ENCODE measurements at places on chromosomes 6 and 20. TPM values are rescaled to one million over a fixed set of nuclear protein-coding genes. Genes with fewer than 3 reads are reported as not detected.

LST1 gene
- total RNA-seq, result not detected

HLA-DRB1 gene
- not detected for total RNA-seq

SLC35F1 gene
- total RNA-seq, result 1.2 TPM

GGTLC1 gene
- total RNA-seq, result not detected

CALHM6 gene
- 0.30 TPM for total RNA-seq

HAO1 gene
- total RNA-seq, result not detected

AKAP12 gene
- 63.4 TPM for total RNA-seq

DNA sequence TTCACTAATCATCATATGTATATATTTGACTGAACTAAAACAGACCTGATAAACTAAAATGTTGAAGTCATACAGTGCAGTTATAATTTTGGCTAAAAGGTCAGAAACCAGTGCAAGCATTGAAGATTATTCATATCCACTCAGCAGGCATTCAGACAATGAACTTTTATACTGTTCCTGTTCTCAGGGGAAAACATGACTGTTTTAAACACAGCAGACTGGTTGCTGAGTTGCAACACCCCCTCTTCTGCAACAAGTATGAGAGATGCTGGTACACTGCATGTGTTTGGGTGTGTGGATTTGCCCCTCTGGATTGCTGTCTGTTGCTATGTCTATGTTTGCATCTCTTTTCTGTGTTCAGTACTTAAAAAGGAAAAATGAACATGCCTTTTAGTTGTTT, 206.8 kb downstream of the EYA4 start:
- no peaks in the 10 kb centered on the region for H3K36me3 ChIP-seq
- H3K4me1 ChIP-seq, result no peaks in the 10 kb centered on the region
- no peak overlapping the region for H3K4me3 ChIP-seq
- DNase-seq, result no peak
- H3K27me3 ChIP-seq, result no peaks in the 10 kb centered on the region
- no peak overlapping the region for H3K27ac ChIP-seq

- H3K27ac ChIP-seq, result no peak overlapping the region
- peak overlapping the region; percentile 48 for H3K4me3 ChIP-seq
- no peaks in the 10 kb centered on the region for H3K36me3 ChIP-seq
- H3K27me3 ChIP-seq, result peaks cover 29% of the 10 kb centered on the region
- DNase-seq, result peak; percentile 35
These were observed 3.1 kb upstream of the ULBP2 start for GRCh38 chr6:149938571-149939355.

DNA sequence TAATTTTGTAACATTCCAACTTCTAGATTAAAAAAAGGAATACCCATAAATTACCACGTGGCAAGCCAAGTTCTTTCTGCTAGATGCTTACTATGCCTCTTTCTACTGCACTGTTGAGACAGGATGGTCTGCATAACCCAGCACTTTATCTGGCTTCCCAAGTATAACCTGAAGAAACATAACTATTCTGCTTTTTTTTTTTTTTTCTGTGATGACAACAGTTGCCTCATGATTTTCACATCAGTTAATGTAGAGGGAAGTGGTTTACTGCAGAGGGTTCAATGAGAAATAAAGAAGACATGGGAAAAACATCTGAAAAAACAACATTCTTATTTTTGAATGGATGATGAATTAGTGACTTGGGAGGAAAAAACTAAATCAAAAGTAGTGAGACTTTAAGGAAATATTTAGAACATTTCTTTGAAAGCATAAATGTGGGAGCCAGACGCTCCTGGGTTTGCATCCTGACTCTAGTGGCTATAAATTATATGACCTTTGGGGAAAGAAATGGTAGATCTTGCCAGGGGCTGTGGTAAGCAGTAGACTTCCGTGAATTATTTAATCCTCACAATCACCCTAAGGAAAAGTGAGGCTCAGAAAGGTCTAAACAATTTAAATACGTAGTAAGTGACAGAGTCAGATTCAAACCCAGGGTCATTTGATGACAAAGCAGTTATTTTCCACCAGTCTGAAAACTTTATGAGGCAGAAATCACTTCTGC, 230.7 kb downstream of the PHACTR1 start:
- H3K4me3 ChIP-seq, result no peak overlapping the region
- no peaks in the 10 kb centered on the region for H3K27me3 ChIP-seq
- no peak for DNase-seq
- no peaks in the 10 kb centered on the region for H3K4me1 ChIP-seq
- no peaks in the 10 kb centered on the region for H3K36me3 ChIP-seq

- no peaks in the 10 kb centered on the region for H3K27me3 ChIP-seq
- no peaks in the 10 kb centered on the region for H3K4me1 ChIP-seq
- no peak for DNase-seq
- no peaks in the 10 kb centered on the region for H3K36me3 ChIP-seq
- H3K27ac ChIP-seq, result no peak overlapping the region
These were observed 31.9 kb downstream of the MYLIP start for GRCh38 chr6:16160794-16161193.

DNA sequence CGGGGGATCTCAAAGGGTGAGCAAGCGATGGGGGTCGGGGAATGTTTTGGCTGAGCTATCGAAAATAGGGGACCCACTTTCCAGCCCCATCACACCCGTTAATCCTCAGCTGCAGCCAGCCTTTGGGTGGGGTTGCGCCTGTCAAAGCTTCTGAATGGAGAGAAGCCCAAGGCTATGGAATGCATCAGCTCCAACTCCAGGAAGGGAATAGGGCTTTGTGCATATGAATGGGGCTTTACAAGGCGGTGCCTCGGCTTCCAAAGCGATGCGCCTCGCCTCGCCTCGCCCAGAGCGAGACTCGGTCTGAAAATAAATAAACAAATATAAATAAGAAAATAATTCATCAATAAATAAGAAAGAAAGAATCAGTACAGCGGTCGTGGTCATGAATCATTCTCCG, 751.4 kb upstream of the DEFB115 start:
- no peak for DNase-seq
- H3K27me3 ChIP-seq, result no peaks in the 10 kb centered on the region
- no peak overlapping the region for H3K4me3 ChIP-seq
- no peaks in the 10 kb centered on the region for H3K36me3 ChIP-seq
- no peaks in the 10 kb centered on the region for H3K4me1 ChIP-seq

DNA sequence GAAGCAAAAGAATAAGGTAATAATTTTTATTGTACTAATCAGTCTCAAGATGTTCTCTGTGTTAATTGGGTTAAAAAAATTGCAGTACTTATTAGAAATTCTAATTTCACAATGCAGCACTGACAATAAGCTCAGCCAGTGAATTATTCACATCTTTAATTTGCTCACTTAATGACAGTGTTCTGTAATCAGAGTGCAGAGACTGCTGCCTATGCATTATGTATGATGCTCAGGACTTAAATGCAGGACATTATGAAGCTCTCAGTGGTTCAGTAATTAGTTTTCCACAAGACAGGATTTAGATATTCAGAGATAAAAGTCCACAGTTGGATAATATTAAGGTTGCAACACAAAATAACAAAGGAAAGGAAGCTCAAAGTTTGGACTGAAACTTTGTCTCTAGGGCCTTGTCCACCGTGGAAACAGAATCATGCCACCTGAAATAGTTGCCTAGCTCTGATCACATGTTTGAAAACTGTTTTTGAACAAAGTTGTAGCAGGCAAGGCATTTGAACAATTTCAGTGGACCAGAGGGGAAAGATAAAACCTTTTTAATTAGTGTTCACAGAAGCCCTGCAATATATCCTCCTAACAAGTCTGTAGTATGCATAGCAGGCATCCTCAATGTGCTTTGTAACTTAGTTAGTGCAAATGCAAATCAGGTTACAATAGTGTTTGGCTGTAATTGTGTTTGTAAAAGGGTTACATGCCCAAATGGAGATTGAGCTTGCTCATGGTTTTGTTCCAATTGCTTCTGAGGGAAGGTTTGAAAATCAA, 23.7 kb upstream of the MMS22L start:
- H3K36me3 ChIP-seq, result no peaks in the 10 kb centered on the region
- H3K27me3 ChIP-seq, result 0 out of 2 replicates have a peak, but pooled peaks cover 4% of the 10 kb centered on the region
- H3K4me3 ChIP-seq, result no peak overlapping the region
- no peaks in the 10 kb centered on the region for H3K4me1 ChIP-seq

DNA sequence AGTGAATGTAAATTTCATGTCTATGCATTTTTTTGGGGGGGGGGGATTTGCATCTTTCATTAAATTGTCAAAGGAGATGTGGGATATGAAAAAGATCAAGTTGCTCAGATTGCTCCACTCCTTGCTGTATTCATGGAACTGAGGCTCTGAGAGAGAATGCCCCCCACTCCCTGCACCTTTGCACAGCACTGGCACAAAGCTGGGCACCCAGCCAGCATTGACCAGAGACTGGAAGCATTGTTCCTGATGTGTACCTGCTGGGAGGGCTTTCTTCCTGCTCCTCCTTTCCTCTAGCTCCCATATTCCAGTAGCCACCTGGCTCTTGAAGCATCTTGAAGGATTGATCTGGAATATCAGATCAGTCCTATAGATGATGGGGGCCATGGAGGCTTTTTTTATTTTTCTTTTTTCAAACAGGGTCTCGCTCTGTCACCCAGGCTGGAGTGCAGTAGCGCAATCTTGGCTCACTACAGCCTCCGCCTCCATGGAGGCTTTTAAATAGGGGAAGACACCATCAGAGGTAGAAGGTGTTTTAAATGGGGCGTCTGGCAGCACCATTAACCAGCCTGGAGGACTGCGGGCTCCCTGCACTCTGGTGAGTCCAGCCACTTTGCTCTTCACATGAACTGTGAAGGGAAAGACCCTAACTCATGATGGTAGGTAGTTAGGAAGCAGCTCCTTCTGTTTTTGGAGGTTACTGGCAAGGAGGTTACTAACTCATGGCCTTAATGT, 10.9 kb downstream of the DUSP15 start:
- H3K36me3 ChIP-seq, result no peaks in the 10 kb centered on the region
- H3K27me3 ChIP-seq, result peaks cover 10% of the 10 kb centered on the region
- H3K4me1 ChIP-seq, result peaks cover 3% of the 10 kb centered on the region
- H3K4me3 ChIP-seq, result no peak overlapping the region
- DNase-seq, result no peak

- DNase-seq, result no peak
- peaks cover 76% of the 10 kb centered on the region for H3K36me3 ChIP-seq
- H3K27me3 ChIP-seq, result no peaks in the 10 kb centered on the region
- H3K4me1 ChIP-seq, result no peaks in the 10 kb centered on the region
These were observed 24.5 kb downstream of the PGM3 start for GRCh38 chr6:83168556-83168955.

- no peak for DNase-seq
- no peaks in the 10 kb centered on the region for H3K27me3 ChIP-seq
- no peaks in the 10 kb centered on the region for H3K36me3 ChIP-seq
- H3K27ac ChIP-seq, result no peak overlapping the region
These were observed 91.3 kb upstream of the SHLD1 start for GRCh38 chr20:5658912-5659345.

DNA sequence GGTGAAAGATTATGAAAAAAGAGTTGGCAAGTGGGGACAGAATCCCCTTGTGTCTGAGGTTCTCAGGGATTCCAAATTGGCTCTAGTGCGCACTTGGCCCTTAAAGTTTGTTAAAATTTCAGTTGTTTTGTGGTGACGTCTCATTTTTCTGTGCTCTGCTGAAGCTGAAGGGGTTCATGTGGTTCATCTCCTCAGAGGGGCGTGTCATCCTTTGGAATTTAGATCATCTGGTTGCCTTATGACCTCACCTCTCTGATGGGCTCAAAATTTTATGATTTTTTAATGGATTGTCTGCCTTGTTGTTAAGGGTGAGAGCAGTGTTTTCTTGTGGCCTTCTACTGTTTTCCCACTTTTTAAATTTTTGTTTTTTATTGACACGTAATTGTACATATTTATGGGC, 20.3 kb downstream of the CYB5R4 start:
- no peaks in the 10 kb centered on the region for H3K27me3 ChIP-seq
- H3K4me3 ChIP-seq, result no peak overlapping the region
- DNase-seq, result no peak
- no peak overlapping the region for H3K27ac ChIP-seq

GRCh38 chr6:71187141-71187540, 101.5 kb upstream of the OGFRL1 start:
- H3K4me3 ChIP-seq, result no peak overlapping the region
- no peaks in the 10 kb centered on the region for H3K27me3 ChIP-seq
- H3K36me3 ChIP-seq, result no peaks in the 10 kb centered on the region
- no peaks in the 10 kb centered on the region for H3K4me1 ChIP-seq

DNA sequence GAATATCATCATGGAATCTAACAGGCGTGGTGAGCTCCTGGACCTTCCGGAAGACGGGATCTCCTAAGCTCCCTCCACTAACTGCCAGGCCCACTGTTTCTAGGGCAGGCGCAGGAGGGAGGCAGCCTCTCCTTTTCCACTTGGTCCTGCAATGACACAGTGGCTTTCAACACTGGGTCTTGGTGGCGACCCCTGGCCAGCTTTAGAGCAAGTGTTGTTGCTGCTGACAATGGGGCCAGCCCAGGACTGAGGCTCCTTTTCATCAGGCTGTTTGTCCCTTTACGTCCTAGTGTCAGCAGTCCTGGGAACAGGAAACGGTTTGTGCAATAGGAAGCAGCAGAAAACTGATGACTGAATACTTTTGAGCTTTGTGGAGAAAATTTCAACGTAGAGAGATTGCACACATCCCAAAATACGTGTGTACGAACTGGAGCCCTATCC, 9.7 kb upstream of the QKI start:
- H3K4me1 ChIP-seq, result no peaks in the 10 kb centered on the region
- DNase-seq, result no peak
- no peak overlapping the region for H3K27ac ChIP-seq
- no peaks in the 10 kb centered on the region for H3K36me3 ChIP-seq
- no peaks in the 10 kb centered on the region for H3K27me3 ChIP-seq
- no peak overlapping the region for H3K4me3 ChIP-seq

DNA sequence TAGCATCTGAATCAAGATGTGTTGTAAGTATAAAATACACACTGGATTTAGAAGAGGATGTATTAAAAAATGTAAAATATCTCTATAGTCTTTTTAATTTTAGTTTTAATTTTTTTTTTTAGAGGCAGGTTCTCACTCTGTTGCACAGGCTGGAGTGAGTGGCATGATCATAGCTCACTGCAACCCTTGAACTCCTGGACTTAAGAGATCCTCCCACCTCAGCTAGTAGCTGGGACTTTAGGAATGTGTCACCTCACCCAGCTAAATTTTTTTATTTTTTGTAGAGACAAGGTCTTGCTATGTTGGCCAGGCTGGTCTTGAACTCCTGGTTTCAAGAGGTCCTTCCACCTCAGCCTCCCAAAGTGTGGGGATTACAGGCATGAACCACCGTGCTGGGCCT, 46.7 kb upstream of the EPB41L1 start:
- no peak overlapping the region for H3K4me3 ChIP-seq
- no peaks in the 10 kb centered on the region for H3K36me3 ChIP-seq
- no peaks in the 10 kb centered on the region for H3K4me1 ChIP-seq
- no peak overlapping the region for H3K27ac ChIP-seq

GRCh38 chr6:108108374-108108773, 33.8 kb upstream of the OSTM1 start:
- H3K36me3 ChIP-seq, result no peaks in the 10 kb centered on the region
- DNase-seq, result no peak
- H3K27ac ChIP-seq, result no peak overlapping the region
- H3K27me3 ChIP-seq, result no peaks in the 10 kb centered on the region
- H3K4me3 ChIP-seq, result no peak overlapping the region
